ENCODE measurements at places on chromosomes 1 and 21. TPM values are rescaled to one million over a fixed set of nuclear protein-coding genes. Genes with fewer than 3 reads are reported as not detected.
A peak's percentile ranks its signal among the peaks of the same experiment; 100 is the strongest.

- H3K4me3 ChIP-seq = no peak overlapping the region
- no peaks in the 10 kb centered on the region for H3K27me3 ChIP-seq
- no peak overlapping the region for H3K27ac ChIP-seq
- H3K36me3 ChIP-seq = no peaks in the 10 kb centered on the region
- no peaks in the 10 kb centered on the region for H3K4me1 ChIP-seq
Measured at GRCh38 chr1:22841142-22841541, 130.5 kb downstream of the EPHB2 start.

- no peak overlapping the region for H3K4me3 ChIP-seq
- no peaks in the 10 kb centered on the region for H3K27me3 ChIP-seq
- H3K36me3 ChIP-seq = no peaks in the 10 kb centered on the region
Measured at GRCh38 chr1:165816826-165817497, 10.5 kb upstream of the UCK2 start.

DNA sequence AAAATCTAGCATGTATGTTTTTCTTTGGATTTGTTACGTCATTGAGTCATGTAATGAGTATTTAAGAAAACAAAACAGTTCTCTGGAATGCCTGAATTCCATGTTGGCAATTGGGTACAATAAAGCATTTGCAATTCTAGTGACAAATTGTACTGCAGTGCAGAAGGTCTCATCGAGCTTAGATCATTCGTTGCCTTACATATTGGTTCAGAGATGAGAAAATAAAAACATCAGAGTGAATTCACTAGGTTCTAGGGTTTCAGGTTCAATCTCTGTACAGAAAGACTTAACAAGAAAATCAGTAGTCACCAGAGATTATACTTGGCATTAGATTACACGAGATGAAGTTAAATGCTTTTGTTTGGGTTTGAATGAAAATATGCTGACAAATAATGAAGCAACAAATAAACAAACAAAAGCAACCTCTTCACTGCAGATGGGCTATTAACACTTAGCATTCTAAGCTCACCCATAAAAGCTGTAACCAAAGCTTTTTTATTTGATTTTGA lies 124.7 kb downstream of the RYR2 start:
- H3K4me1 ChIP-seq = peaks cover 25% of the 10 kb centered on the region
- 0 out of 2 replicates have a peak overlapping the region, but pooled peaks have one; percentile 1 for H3K27ac ChIP-seq
- DNase-seq = no peak

Gene DNAJB4
- 14.1 TPM for total RNA-seq

DNA sequence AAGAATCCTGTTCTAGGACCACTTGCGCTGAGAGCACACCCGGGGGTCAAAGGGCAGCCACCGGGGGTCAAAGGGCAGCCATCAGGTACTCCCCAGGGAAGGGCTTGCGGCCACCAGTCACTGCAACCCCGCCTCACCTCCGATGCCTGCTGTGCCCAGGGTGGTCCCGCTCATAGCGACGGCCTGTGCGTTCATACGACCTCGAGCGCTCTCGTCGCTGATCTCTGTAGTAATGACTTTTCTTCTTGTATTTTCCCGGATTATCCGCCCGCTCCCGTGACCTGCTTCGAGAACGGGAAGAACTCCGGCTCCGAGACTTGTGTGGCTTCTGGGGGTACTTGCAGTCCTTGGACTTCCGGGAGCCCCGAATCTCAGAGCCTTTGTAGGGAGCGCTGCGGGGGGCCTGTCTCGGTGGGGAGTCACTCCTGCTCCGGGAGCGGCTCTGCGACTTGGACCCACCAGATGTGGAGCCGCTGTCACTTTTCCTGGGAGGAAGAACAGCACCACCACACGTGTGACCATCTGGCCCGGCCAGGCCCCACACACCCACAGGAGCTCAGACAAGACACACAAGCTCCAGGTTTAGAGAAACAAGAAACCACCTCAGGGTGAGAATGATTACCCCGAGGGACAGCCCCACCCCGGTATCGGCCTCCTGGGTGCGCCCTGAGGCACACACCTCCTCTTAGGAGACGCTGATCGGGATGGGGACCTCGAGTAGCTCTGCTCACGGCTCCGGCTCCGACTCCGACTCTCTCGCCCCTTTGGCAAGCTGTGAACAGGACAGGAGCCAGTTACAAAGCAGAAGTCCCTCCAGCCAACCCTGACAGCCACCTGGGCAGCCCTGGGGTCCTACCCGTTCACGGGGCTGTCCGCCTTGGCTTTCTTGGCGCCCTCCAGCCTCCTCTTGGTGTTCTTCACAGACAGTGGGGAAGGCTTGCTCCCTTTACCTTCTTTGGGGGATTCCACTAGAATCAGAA lies 11.7 kb downstream of the CCNL2 start:
- DNase-seq = no peak
- H3K27me3 ChIP-seq = no peaks in the 10 kb centered on the region
- peaks cover 58% of the 10 kb centered on the region for H3K36me3 ChIP-seq
- no peaks in the 10 kb centered on the region for H3K4me1 ChIP-seq
- no peak overlapping the region for H3K27ac ChIP-seq

DNA sequence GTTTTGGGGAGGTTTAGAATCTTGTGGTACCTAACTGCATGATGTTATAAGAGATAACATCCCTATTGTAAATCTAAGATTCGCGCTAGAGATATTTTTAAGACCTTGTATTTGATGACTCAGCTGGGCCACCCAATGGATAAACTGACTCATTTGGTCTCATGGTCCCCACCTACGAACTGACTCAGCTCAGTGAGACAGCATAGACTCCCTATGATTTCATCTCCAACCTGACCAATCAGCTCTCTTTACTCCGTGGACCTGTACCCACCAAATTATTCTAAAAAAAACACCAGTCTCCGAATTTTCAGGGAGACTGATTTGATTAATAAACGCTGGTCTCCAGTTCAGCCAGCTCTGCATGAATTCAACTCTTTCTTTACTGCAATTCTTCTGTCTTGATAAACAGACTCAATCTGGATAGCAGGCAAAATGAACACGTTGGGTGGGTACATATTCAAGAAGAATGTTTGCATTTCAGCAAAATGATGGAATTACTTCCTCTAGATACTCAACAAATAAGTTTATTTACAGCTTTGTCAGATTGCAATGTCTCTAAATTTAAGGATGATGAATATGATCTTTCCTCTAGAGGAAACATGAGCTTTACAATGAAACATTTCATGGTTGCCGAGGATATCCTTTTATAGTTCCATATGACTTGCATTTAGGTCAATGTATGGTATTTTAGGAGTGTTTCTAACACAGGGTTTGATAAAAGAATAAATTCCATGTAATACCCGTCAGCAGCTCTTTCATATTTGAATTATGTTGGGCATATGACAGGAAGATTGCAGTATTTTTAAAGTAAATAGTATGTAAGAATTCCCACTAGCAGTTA lies 516.6 kb upstream of the RGS18 start:
- DNase-seq = no peak
- H3K27ac ChIP-seq = no peak overlapping the region
- no peak overlapping the region for H3K4me3 ChIP-seq
- no peaks in the 10 kb centered on the region for H3K27me3 ChIP-seq
- no peaks in the 10 kb centered on the region for H3K4me1 ChIP-seq

Gene NMNAT2
- 10.0 TPM for total RNA-seq
